ENCODE measurements at places on chromosomes 1 and 21.
A peak's percentile ranks its signal among the peaks of the same experiment; 100 is the strongest.

DNA sequence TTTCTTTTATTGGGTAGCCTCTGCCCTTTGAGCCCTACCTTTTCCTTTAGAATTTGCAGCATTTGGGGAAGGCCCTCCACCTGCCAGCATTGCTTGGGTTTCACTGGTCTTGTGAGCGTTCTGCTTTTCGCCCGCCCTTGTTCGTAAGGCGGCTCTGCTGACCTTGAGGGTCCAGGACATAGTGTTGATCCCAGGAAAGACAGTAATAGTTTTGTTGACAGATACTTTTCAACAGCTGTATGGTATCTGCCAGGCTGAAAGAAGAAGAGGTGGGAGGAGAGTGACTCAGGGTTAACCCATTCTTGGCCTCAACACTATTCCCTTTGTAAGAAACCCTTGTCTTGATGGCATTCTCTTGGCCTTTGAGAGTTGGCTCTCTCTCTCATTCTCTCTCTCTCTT is 113.4 kb upstream of the SPAG17 start:
- no peak for DNase-seq

DNA sequence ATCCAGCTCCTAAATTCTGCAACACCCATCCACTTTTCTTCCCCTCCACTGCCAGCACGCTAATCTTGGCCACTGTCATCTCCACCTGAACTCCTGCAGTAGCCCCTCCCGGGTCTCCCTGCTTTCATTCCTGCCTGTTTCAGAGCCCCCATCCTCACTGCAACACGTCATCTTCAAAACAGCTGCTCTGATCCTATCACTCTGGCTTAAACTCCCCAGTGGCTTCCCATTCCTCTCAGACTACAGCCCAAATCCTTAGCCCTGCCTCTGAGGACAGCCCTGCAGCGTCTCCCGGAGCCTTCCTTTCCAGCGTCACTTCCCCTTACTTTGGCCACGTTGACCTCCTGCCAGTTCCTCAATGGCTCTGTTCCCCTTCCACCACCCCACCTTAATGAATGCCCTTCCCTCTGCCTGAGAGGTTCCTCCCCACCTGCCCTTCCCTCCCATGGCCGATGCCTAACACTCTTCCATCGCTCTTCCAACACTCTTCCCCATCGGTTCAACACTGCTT is 22.9 kb upstream of the IFNAR2 start:
- no peak for DNase-seq

GRCh38 chr1:25223471-25223870 is 8.8 kb downstream of the SYF2 start:
- DNase-seq = no peak

GRCh38 chr1:187197685-187198084 is 368.9 kb downstream of the PLA2G4A start:
- no peak for DNase-seq

DNA sequence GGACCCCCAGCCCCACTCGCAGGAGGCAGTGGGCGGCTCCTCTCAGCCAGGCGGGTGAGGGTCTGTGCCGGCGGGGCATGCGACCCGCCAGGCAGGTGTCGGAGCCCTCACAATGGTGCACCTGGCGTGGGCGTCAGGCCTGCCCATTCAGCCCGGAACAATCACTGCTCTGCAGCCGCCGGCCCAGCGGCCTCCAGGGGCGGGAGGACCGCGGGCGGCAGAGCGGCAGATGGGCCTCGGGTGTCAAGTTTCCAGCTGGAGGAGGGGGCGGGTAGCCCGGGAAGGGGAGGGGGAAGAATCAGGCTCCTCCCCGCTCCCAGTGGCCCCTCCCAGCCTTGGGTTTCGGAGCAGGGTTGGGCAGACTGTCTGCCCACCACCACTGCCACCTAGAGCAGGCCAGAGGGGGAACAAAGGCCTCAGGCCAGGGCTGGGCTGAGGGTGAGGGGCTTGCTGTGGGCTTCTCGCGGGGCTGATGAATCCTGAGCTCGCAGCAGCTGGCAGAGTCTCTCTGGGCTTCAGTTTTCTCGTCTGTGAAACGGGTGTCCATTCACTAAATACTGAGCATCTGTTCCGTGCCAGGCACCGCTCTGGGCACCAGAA is 39.5 kb upstream of the CASZ1 start:
- DNase-seq = no peak

GRCh38 chr1:227450489-227450888 is 112.9 kb upstream of the ZNF678 start:
- no peak for DNase-seq

- DNase-seq = no peak
These were observed 84.8 kb upstream of the BCAR3 start for GRCh38 chr1:93766451-93766850.

DNA sequence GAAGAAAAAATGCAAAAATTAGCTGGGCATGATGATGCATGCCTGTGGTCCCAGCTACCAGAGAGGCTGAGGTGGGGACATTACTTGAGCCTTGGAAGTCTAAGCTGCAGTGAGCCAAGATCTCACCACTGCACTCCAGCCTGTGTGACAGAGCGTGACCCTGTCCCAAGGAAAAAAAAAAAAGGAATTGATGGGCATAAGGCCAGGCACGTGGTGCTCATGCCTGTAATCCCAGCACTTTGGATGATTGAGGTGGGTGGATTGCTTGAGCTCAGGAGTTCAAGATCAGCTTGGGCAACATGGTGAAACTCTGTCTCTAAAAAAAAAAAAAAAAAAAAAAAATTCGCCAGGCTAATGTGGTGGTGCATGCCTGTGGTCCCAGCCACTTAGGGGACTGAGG is 55.8 kb upstream of the ATP2B4 start:
- no peak for DNase-seq

DNA sequence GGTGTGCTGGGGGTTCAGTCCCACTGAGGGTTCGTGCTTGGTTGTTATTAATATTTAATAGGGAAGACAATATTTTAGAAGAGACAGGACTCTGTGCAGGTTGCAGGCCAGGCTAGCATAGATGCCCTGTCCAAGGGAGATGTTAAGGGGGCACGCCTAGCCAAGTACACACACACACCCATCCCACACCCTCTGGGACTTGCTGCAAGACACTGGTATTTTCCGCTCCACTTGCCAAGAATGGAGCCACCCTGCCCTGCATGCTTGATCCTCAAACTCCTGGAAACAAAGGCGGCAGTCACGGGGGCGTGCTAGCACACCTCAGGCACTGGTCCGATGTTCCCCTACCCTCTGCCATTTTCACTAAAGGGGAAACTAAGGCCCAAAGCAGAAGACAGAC is 99.1 kb downstream of the MRPL37 start:
- DNase-seq = no peak

GRCh38 chr1:155989242-155990004 is 11.1 kb upstream of the ARHGEF2 start:
- peak; percentile 71 for DNase-seq

DNA sequence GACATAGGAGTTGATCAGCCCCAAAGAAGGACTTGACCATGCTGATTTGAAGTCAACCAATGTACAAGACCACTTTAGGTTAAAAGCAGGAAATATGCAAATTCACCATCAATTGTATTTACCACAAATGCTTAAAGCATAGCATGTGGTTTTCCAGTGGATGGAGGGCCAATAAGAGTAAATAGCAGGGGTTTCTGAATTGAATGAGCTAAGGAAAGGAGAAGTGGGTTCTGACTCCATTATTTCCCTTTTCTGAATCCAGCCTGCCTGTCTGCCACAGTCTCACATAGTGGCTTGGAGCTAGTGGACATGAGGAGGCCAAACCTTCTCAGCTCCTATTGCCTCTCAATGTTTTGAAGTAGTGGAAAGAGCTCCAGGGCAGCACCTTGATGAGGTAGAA is 7.2 kb upstream of the TNFSF18 start:
- DNase-seq = no peak

GRCh38 chr1:42923367-42924081 is 35.1 kb downstream of the SLC2A1 start:
- DNase-seq = no peak

GRCh38 chr1:119870917-119871596 is 25.3 kb downstream of the ADAM30 start:
- DNase-seq = peak; percentile 81

GRCh38 chr1:202498542-202498941 is 150.0 kb downstream of the PPP1R12B start:
- DNase-seq = no peak

GRCh38 chr21:45620201-45620923 is 23.2 kb upstream of the PCBP3 start:
- no peak for DNase-seq

DNA sequence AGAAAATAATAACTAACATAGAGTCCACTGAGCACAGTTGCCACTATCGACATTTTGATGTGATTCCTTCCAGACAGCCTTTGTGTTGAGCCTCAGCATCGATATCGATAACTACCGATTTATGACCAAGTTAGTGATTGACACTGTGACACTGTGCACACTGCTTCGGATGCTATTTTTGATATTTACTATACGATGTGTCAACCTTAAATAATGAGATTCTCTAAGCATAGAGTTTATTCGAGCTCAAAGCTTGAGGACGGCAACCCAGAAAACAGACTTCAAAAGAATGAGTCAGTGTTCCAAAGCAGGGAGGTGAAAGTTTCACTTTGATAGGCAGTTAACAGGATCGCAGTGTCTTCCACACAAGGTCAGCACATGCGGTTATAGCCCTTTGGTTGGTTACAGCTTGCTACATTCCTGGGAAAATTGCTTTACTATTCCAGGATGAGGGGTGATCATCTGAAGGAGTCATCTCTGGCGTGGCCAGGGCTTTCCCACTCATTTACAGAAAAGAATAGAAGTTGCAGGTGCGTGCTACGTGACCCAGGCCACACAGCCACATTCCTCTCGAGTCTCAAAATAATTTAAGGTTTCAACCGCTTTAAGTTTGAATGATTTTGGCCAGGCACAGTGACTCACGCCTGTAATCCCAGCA is 53.6 kb upstream of the EFHD2 start:
- no peak for DNase-seq

DNA sequence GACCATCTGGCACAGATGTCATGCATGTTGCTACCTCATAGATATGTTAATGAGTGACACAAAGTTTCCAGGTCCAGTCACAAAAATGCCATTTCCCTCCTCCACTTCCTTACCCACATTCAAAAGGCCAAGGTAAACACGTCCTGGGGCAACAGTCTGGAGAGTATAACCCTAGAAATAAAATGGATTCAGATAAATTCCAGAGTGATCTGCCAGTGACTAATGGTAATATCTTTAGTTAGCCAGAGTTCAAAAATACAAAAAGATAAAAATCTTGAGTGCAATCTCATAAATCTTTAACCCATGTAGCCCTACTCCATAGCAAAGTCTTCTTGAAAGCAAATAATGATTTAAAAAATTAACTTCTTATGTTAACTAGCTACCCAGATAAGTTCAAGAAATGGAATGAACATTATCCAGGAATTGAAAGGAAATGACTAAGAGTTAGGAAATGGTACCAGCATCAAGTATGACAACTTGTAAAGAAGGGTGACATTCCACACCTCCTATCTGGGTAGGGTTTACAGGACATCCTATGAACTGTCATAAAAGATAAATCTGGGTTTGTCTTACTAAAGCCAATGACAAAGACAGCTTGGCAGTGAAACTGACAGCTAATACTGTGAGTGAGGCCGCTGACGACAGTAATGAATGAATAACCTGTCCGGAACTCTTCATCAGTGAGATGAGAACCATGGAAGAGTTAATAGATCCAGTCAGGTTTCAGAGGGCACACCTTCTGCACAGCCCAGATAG is 18.1 kb downstream of the RGS2 start:
- DNase-seq = no peak

DNA sequence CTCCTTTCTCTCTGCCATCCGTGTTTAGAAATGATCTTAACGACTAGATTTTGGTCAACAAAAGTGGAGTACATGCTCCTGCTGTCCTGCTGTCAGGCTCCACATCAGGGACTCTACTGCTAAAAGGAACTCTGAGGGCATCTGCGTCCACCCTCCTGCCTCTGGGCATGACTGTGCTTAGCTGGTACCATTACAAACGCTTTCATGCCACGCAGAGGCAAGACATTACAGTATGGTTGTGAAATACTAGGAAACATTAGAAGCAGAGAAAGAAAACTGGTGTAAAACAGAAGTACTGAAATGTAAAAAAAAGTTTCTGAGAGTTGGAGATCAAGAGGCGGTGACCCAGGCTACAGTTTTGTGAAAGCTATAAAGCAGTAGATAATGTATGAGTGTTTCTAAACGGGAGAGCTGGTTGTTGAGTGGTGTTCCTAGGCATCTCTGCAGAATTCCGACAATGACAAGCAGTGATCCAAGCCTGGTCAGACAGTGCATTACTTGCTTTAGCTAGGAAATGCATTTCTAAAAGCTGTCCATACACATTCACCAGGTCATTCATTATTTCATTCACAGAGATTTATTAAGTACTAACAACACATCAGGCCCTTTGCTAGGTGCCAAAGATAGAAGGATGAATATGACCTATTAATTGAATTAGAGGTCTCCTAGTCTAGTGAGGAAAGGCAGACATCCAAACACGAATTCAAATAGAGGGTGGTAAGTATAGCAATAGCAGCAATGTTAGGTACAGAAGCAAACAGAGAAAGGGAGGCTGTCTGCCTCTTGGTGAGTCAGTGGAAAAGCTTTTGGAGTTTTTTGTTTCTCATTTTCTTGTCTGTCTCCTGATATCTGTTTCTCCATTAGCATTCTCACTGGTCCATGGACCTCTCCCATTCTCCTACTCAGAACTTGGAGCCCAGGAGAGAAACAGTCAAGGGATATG is 401.9 kb downstream of the LMO4 start:
- DNase-seq = no peak

- DNase-seq = no peak
These were observed 84.4 kb downstream of the MACF1 start for GRCh38 chr1:39288735-39289465.

GRCh38 chr21:17711896-17712295 is 99.2 kb upstream of the BTG3 start:
- DNase-seq = no peak

DNA sequence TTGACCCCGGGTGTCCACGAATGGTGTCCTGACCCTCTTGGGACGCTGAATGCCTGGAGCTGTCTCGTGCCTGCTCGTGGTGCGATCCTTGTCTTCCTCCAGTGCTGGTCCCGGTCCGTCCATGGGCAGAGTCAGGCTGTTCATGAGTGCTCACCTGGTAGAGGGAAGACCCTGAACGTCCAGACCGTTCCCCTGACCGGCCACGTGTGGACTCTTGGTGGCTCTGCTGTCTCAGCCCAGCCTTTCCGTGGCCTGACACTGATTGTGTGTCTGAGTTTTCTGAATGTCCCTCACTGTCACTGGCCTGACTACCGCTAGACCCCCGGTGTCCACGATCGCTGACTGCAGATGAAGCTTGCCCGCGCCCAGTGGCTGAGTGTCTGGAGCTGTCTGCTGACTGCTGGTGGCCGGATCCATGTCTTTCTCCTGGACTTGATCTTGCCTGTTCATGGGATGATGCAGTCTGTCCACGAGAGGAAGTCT is 11.7 kb downstream of the FLG start:
- DNase-seq = no peak

- DNase-seq = no peak
These were observed 35.1 kb upstream of the EYA3 start for GRCh38 chr1:28123461-28123961.

All from erythroblast (primary cell).